ENCODE measurements at places on chromosomes 12 and 14.

GRCh38 chr12:13503094-13503835, 306.7 kb downstream of the EMP1 start:
- DNase-seq = no peak

- DNase-seq = no peak
Observed at GRCh38 chr14:77206877-77207389, 25.3 kb downstream of the TMEM63C start.

GRCh38 chr14:104288272-104288671, 149.9 kb downstream of the KIF26A start:
- DNase-seq = no peak

GRCh38 chr14:51441001-51441400, 201.0 kb downstream of the TMX1 start:
- no peak for DNase-seq

GRCh38 chr14:91985521-91986255, 38.2 kb upstream of the FBLN5 start:
- no peak for DNase-seq

DNA sequence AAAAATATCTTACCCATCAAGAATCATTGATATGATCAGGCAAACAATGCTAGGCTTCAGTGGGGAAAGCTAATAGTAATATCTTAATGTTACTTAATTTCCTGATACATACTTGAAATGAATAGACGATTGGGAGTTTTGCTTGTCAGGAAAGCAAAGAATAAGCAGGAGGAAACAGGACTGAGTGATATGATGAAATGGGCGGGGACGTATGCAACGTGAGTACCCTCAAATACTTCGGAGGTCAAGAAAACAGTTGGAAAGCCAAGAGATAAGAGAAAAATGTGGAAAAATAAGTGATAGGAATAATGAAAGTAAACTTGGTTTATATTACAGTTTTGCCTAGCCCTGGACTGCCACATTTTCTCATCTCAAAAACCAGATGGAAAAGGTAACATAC, 49.2 kb downstream of the METTL25 start:
- DNase-seq = no peak

DNA sequence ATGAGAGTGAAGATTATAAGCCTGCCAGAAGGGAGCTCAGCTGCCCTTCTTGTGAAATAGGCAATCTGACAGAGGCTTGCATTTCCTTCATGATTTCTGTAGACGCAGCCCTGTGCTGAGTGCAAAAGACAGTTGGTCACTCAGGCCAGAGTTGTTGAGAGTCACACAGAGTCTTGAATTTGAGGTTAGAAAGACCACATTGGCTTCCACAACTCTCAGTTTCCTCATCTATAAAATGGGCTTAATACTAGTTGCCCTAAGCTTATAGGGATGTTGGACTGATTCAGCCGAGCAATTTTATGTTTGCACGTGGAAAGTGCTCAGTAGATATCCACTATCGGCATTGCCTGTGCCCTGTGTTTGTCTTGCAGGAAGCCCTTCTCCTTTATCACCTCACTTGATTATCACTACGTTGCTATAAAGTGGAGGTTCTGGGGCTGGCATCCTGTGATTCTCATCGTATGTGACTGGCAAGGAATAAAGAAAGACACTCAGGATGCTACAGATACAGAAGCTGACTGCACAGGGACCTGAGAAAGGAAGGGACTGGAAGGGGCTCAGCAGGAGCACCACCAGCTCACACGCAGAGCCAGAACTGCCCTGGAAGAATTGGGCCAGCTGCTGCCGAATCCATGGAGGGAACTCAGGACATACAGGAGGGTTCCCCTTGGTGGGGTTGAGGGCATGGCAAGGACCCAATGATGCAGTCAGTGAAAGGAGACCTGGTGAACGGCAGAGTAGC, 19.8 kb upstream of the SERPINA4 start:
- no peak for DNase-seq

DNA sequence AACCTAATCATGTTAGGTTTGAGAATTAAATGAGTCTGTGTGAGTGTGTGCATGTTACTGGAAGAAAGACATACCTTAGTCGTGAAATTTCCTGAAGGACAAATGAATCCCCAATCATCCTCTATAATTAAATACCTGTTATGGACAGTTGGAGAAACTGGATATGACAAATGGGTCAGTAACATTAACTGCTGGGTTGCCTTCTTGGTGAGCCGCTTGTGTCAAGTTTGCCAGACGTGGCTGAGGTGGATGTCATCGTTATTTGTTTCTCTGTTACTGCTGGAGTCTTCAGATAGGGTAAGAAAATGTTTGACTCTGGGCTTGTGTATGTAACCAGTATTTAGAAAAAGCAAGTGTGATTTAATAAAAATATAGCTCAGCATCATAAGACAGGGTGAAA, 131.6 kb downstream of the CAND1 start:
- DNase-seq = no peak

- no peak for DNase-seq
Observed at GRCh38 chr14:59148334-59148900, 40.0 kb upstream of the DAAM1 start.
